ENCODE measurements at places on chromosomes 13 and 19.

- no peak for DNase-seq
These were observed 125.1 kb downstream of the NALCN start for GRCh38 chr13:101291206-101291605.

GRCh38 chr19:17743874-17744580 lies 7.2 kb upstream of the FCHO1 start:
- DNase-seq, result no peak

DNA sequence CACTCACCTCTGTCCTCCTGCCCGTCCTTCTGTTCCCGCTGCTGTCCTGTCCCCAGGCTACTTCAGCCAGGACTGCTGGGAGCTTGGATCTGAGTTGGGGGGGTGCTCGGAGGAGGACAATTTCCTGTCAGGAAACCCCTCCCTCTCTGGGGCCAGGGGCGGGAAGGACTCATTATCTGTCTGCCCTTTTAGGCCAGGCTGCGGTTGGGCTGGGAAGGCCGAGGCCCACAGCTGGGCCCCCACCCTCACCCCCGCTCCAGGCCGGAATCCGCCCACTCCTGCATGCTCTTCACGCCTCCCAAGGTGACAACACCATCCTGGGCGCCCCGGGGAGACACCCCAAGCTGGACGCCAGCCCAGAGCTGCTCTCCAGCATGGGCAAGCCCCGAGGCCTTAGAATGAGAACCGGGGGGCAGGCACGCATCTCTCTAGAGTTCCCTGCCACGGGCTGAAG lies at the start of gene EXOC3L2:
Gene EXOC3L2 (minus strand): TSS at position 74 of the 454 bp plus-strand sequence. CDS start 6,362 bp downstream, outside the sequence.
- no peak for DNase-seq

DNA sequence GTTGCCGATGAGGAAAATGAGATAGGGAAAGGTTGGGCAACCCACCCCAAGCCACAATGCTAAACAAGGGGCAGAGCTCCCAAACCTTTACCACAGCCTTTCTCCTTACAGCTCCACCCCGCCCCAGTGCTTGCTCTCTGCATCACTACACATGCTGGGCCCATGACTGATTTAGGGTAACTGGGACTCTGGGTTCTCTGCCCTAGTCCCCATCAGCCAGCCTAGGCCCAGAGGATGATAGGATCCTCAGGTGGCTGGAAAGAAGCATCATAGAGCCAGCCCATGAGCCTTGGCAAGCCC lies 11.6 kb downstream of the C19orf47 start:
- no peak for DNase-seq

GRCh38 chr19:10699650-10700335 lies 1.4 kb upstream of the QTRT1 start:
- DNase-seq, result peak; percentile 42

DNA sequence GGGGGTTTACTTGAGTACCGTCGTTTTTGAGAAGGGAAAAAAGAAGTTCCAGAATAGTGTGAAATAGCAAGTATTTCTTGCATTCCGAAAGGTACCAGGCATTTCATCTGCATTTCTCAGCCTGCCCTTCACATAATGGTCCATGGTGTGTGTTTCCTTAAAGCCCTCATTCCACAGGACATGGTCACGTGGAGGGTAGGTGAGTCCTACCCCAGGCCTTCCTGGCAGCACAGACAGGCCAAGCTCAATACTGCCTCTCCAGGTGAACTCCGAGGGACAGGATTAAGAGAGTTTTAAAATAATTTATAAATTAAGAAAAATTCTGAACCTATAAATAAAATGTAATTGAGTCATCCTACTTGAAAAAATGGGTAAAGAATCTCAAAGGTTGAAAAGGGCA lies 64.7 kb downstream of the TNFRSF19 start:
- DNase-seq, result no peak

GRCh38 chr13:63304497-63304896 lies 1888.8 kb upstream of the PCDH20 start:
- DNase-seq, result no peak

- DNase-seq, result no peak
These were observed 32.1 kb downstream of the CYP2B6 start for GRCh38 chr19:41023193-41023592.

DNA sequence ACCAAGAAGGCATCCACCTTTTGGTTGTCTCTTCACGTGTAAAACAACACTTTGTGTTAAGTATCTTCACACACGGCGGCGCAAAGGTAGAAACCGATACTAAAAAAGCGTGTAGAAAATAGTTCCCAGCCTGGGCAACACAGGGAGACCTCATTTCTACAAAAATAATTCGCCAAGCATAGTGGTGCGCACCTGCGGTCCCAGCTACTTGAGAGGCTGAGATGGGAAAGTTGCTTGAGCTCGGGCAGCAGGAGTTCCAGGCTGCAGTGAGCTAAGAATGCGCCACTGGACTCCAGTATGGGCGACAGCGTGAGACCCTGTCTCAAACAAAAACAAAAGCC lies 573 bp upstream of the ERCC5 start:
- no peak for DNase-seq

- no peak for DNase-seq
These were observed 244.9 kb downstream of the NDFIP2 start for GRCh38 chr13:79725841-79726240.

DNA sequence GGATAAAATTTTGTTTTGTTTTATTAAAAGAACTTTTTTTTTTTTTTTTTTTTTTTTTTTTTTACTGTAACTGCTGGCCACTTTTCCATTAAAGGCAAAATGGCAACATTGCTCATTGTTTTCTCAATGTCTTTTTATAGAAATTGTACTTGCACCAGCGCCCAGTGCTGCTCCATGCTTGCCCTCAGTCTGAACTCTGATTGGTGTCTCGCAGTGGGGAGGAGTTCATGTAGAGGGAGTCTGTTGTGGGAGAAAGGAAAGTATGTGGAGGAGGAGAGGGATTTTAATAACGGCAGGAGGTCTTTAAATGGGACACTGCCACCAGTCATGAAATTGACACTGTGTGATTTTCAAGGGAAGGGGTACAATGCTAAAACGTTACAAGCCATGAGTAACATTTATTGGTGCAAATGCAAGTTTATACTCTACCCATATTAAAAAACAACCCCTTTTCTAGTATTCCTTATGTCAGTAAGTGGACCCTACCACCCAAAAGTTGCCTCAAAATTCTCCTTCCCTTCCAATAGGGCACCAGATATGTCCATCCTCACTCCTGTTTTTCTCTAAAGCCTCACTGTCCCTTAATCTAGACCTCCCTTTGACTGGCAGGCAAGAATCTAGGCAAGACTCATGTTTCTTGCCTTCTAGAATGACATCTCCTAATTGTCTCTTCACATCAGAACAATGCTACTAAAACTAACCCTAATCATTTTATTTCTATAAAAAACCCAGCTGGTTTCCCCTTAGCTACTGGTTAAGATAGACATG lies 3.2 kb downstream of the RASL11A start:
- DNase-seq, result no peak

- DNase-seq, result no peak
These were observed 474 bp upstream of the FAM174C start for GRCh38 chr19:1274852-1275259.

GRCh38 chr13:92842145-92842544 lies 384.5 kb upstream of the GPC6 start:
- no peak for DNase-seq

DNA sequence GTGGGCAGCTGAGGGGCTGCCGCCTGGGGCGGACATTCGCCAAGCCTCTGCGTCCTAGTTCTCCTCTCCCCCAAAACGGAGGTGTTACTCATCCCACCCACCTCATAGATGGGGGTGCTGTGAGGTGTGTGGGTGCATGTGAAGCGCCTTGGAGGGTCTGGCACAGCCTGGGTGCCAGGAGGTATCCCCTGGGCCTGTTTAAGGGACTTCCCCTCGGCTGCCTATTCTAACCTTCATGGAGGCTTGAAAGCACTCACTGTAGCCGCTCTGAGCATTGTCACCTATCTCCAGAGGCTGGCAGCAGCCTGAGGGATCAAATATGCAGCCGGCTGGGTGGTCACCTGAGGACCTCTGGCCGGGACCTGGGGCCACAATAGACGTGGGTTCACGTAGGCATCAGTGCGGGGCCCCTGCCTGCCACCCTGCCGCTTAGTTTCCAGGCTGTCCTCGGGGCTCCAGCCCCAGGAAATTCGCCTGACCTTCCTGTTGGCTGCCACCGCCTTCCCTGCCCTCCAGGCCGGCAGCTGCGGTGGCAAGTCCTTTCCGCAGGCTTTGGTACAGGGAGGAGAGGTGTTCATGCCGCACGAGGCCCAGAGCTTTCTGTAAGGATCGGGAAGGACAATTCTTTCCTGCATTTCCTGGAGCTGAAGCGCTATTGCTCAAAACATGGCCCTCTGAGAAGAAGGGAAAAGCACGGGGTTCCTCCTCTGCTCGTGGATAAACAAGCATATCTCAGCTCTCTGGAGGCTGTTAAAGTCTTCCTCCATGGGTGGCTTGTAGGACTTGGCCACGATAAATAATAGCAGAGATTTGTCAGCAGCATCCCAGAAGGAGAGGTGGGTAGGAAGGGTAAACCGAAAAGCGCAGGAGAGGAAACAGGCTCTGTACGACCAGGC lies 4.6 kb downstream of the COL4A2 start:
- DNase-seq, result no peak

DNA sequence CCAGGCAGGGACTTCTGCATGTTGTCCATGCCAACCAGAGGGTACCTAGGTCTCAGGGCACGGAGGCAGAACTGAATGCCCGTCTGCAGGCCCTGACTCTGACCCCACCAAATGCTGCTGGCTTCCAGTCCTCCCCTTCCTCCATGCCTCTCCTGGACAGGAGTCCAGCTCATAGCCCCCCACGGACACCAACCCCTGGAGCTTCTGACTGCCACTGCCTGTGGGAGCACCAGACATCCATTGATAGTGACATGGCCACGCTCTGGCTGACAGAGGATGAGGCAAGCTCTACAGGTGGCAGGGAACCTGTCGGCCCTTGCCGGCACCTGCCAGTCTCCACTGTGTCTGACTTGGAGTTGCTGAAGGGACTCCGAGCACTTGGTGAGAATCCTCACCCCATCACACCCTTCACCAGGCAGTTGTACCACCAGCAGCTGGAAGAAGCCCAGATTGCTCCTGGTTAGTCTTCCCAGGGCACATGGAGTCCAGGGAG lies 1.8 kb downstream of the ANKLE1 start:
- no peak for DNase-seq

DNA sequence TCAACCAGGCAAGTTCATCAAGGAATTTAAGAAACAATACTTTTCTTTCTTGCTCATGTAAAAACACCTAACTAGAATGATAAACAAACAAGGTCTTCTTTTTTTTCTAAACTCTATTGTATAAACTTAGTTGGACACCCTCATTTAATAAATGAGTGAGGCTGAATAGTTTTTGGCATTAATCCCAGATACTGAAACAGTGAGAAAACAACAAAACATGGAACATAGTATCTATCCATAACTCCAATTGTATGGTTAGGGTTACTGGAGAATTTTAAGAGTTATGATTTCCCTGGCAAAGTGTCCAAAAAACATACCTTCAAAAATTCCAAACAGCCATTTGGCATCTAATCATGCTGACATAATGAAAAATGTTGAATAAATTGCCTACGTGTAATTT lies 5.8 kb upstream of the POMP start:
- no peak for DNase-seq

GRCh38 chr13:111955412-111956065 lies 111.4 kb upstream of the SOX1 start:
- DNase-seq, result no peak

GRCh38 chr19:28864024-28864503 lies 348.9 kb downstream of the UQCRFS1 start:
- no peak for DNase-seq

DNA sequence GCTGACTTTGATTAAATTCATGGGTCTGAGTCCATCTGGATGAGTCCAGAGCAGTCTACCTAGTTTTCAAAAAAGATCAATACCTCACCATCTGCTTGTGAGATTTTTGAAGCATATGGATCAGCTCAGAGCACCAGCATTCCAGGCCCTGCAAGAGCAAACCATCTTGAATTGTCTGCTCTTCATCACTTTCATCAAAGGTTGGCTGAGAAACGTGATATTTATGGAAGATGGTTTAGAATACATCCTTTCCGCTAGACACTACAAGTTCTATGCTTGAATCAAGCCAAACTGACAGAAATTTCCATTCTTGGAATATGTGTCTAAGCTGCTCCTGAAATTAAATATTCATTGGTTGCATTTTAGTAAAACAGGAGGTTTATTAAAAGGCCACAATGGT lies 190.3 kb downstream of the KCNRG start:
- peak; percentile 48 for DNase-seq

DNA sequence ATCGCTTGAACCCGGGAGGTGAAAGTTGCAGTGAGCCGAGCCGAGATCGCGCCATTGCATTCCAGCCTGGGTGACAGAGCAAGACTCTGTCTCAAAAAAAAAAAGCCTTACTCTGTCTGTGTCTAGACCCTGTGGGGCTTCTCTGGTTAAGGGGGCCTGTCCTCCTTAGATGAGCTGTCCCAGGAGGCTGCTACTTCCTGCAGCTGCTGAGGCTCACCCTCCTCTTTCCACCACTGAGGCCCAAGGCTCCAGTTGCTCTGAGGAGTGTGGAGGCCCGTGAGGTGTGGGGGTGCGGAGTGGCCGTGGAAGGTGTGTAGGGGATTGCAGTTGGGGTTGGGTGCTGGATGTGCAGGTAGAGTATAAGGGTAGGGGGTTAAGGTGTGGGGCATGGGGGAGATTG lies 22.1 kb upstream of the RASA3 start:
- DNase-seq, result no peak

- DNase-seq, result no peak
These were observed 181.7 kb upstream of the RFC3 start for GRCh38 chr13:33636243-33636642.

GRCh38 chr13:29737061-29737460 lies 113.4 kb downstream of the UBL3 start:
- no peak for DNase-seq

GRCh38 chr13:77699059-77699680 lies 1.7 kb downstream of the SLAIN1 start:
- DNase-seq, result no peak

- peak; percentile 26 for DNase-seq
These were observed 412.9 kb downstream of the DIAPH3 start for GRCh38 chr13:59750860-59751259.

DNA sequence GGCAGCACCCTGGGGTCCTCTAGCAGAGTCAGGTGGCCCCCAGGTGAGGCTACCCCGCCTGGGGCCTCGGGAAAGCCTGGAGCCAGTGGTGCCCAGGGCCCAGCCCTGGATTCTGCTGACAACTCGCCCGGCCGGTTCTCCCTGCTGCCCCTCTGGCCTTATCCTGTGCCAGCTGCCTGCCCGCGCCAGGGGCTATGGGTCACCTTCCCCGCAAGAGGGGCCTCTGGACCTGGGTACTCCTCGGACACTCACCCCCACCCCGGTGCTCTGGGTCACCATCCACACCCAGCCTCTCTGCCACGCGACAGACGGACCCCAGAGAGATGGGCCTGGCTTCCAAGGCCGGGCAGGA lies 24.0 kb downstream of the ZBTB7A start:
- DNase-seq, result no peak

All from NCI-H446 treated with DMSO at 0.1 percent for 48 hours (cell line).